ENCODE measurements at places on chromosomes 6 and 20. TPM values are rescaled to one million over a fixed set of nuclear protein-coding genes. Genes with fewer than 3 reads are reported as not detected.

The KDM1B gene
- polyA plus RNA-seq, result 22.4 TPM

The UBE2C gene
- polyA plus RNA-seq, result 104 TPM

DNA sequence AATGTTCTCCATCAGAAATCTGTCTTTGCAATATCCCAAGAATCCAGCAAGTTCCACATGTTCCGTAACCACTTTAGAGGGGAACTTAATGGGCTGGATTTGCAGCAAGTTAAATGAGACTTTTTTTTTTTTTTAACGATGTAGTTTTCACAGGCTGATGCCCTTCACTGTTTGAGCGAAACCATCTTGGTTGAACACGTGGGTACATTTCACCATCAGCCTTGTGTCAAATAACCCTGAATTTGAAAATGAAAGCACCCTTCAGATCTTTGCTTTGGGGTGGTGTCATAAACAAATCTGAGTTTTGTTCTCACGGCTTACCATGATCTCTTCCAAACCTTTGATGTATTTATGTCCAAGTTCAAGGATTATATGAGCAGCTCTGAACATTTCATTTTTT, 73.7 kb upstream of the EXOC2 start:
- DNase-seq, result peak; percentile 27

DNA sequence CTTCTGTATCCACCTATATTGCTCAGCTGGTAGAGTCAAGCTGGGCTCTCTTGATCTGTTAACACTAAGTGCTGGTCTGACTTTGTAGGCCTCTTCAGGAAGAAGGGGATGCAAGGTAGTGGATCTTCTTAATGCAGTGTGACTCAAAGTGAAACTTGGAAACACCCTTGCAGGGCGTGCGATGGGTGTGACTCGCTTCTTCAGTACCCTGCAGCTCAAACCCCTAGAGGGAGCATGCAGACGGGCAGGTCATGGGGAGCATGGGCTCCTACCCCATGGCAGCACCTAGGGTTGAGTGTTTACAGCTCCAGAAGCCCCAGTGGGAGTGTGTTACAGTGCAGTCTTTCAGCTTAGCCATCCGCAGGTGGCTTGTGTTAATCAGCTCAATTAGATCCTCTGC, 757 bp upstream of the SAMD3 start:
- DNase-seq, result no peak

GRCh38 chr20:59178983-59179595, 15.5 kb downstream of the ZNF831 start:
- no peak for DNase-seq

- DNase-seq, result no peak
Measured at GRCh38 chr6:130600880-130601341, 226.3 kb upstream of the SMLR1 start.

DNA sequence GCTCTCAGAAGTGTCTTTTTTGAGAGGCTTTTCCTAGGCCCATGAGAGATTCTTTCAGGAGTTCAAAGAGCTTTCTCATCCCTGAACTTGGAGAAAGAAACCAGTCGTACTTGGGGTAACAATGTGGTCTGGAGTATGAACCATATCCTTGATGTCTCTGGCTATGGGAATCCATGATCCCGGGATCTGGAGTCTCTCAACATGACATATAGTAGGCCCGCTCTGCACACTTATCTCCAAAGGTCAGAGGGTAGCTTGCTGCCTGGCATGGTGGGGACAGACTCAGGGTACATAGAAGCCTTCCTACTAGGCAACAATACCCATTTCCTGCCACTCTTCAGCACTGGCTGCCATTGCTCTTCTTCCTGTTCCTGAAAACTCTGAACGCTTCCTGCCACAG, 42.2 kb upstream of the NFATC2 start:
- no peak for DNase-seq

GRCh38 chr6:163466839-163467390, 52.4 kb downstream of the QKI start:
- no peak for DNase-seq

The JPH2 gene
- polyA plus RNA-seq, result 1.2 TPM

- peak; percentile 94 for DNase-seq
Measured at GRCh38 chr6:30672445-30673253, at the start of gene DHX16. TSS of gene DHX16 (minus strand) at chr6:30673006. CDS start at chr6:30672841, 165 bp downstream.

The DEFB132 gene
- polyA plus RNA-seq, result not detected

DNA sequence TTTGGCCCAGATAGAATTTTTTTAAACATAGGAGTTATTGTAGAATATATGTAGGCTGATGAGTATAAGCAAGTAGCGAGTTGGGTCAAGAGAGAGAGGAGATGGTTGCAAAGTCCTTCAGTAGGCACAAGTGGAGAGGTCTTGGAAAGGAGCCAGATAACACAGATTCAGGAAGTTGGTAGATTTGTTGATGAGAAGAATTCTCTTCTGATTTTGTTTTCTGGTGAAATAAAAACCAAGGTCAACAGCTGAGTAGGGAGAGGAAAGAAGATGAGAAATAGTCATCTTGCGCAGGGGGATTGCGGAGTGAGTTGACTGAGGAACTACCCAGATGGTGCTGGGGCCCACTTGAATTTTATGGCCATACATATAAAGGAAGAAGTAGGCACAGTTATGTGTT, 17.4 kb upstream of the CD83 start:
- DNase-seq, result no peak

DNA sequence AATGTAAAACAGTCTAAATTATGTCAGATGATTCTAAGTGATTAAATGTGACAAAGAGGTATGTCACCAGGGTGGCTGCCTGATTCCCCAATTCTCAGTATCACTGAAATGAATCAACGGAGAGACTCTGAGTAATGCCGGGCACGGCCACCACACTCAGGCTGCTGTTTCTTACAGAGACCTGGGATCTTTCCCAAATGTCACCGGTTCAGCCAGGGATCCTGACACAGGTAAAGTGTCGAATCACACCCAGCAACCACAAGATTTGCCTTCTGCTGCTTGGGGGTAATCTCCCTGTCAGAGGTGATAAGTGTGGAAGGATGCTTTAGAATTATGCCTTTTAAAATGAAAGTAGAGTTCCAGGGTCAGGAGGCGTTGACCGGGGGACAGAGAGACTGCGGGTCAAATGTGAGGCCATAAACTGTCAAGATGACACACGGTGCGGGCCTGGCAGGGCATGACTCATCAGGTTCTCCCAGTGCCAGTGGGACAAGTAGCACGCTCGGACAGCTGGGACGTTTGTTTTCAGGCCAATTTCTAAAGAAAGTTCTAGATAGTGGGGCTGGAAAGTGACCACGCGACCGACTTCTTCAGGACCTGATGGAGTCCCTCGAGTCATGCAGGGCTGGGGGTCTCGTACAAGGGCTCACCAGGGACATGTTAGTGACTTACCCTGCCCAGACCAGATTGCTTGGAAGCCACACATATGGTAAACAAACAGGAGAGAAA, 48.9 kb downstream of the PRDM1 start:
- DNase-seq, result no peak

The REM1 gene
- polyA plus RNA-seq, result 7.8 TPM

DNA sequence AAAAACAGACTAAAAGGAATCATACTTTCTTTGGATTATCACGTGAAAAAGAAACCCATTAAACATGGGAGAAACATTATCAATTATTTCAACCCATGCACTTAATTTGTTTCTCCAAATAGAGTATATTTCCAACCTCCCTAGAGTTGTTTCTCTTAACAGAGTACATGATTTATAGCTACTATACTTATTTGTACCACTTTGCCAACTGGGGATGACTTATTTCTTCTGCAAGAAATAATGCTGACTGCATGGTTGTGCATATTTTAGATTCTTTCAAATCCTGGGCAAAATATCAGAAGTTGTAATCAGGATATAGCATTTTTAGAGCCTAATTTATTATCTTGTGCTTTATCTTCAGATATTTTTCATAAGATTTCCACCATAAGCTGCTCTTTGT, 629.1 kb upstream of the EYS start:
- no peak for DNase-seq

- DNase-seq, result no peak
Measured at GRCh38 chr6:39007575-39007974, 41.0 kb upstream of the GLP1R start.

The FOXA2 gene
- polyA plus RNA-seq, result 26.5 TPM

The NCOA3 gene
- 41.9 TPM for polyA plus RNA-seq

DNA sequence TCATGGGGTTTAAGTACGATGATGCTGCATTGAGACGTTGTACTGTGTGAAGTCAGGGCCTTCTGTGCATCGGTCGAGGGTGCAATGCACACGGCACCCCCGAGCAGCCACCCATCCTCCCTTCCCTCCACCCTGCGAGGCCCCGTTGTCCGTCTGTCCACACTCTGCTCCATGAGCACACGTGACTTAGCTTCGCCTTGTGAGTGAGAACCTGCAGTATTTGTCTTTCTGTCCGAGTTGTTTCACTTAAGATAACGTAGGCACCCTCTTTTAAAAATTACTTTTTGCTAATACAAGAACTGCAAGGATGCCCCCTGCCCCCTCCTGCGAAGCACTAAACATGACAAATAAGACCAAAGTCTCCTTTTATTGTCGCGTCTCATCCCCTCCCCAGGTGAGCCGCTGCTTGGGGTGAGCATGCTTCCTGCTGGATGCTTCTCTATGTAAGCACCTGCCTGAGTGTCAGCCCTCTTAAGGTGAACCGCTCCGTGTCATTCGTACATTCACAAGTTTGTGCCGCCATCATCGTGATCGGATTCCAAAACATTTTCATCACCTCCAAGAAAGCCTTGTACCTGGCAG, 3.6 kb upstream of the RBBP8NL start:
- no peak for DNase-seq

DNA sequence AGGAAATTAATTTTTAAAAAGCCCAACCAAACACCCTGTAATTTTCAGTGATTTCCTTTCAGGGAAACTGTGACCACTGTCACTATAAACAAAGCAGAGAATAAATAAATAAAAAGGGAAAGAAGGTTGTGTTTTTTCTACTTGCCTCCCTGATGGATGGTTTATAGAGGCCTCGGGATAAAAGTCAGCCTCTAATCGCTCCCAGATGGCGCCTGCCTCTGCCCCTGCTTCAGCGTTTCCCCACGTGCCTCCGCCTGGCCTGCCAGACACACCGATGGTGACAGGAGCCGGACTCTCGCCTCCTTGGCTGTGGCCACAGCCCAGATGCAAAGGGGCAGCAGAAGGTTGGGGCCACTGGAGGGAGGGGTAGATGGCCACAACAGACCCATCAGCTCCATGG, 327.7 kb downstream of the CDC5L start:
- no peak for DNase-seq

- no peak for DNase-seq
Measured at GRCh38 chr20:5626603-5627002, 123.6 kb upstream of the SHLD1 start.

The ARFGEF3 gene
- 6.0 TPM for polyA plus RNA-seq

DNA sequence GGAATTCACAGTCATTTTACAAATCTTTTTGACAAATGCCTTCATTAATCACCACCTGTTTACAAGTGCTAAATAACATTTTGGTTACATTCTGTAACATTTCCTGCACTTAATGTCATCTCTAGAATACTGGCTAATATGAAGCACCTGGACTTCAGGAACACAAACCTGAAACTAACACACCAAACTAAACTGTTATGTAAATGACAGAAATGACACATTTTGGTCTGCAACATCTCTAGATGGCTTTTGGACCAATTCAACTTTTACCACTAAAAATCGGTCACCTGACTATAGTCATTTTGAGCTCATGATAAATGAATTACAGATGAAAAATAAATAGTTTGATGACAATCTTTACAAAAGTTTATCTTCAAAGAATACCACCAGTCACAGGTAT, 80.6 kb downstream of the ATG5 start:
- no peak for DNase-seq

- no peak for DNase-seq
Measured at GRCh38 chr6:4347877-4348276, 212.5 kb upstream of the ECI2 start.

GRCh38 chr20:12372557-12372956, 454.9 kb downstream of the BTBD3 start:
- DNase-seq, result no peak

The PTK6 gene
- 0.43 TPM for polyA plus RNA-seq

The CDH4 gene
- 3.6 TPM for polyA plus RNA-seq

DNA sequence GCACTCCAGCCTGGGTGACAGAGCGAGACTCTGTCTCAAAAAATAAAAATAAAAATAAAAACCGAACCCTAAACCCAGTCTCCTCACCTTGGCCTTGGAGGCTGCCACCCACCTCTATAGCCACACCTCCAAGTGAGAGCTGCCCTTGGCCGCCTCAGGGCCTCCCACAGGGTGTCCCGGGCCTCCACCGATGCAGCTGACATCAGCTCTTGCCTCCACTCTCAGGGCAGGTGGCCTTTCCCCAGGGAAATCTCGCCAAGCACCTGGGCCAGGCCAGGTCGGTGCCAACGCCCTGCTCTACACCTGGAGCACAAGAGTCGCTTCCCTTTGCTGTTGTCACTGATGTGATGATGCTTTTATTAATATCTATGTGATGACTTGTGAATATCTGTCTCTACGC, 8.9 kb upstream of the MYL9 start:
- DNase-seq, result no peak

- DNase-seq, result no peak
Measured at GRCh38 chr6:82679232-82679631, 315.6 kb downstream of the TPBG start.

DNA sequence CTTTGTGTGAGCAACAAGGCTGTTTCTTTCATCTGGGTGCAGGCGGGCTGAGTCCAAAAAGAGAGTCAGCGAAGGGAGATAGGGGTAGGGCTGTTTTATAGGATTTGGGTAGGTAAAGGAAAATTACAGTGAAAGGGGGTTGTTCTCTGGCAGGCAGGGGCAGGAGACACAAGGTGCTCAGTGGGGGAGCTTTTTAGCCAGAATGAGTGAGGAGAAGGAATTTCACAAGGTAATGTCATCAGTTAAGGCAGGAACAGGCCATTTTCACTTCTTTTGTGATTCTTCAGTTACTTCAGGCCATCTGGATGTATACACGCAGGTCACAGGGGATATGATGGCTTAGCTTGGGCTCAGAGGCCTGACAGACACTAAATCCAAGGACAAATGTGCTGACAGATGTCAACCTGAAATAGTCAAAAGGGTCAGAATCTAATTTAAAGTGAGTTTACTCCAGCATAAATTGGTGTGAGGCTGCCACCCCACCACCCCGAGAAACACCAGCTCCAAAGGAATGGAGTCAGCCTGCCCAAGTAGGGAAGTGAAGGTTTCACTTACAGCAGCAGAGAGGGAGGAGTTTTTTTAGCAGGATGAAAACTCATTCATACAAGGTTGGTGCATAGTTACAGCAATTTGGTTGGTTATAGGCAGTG, 560.0 kb upstream of the CDH4 start:
- no peak for DNase-seq

DNA sequence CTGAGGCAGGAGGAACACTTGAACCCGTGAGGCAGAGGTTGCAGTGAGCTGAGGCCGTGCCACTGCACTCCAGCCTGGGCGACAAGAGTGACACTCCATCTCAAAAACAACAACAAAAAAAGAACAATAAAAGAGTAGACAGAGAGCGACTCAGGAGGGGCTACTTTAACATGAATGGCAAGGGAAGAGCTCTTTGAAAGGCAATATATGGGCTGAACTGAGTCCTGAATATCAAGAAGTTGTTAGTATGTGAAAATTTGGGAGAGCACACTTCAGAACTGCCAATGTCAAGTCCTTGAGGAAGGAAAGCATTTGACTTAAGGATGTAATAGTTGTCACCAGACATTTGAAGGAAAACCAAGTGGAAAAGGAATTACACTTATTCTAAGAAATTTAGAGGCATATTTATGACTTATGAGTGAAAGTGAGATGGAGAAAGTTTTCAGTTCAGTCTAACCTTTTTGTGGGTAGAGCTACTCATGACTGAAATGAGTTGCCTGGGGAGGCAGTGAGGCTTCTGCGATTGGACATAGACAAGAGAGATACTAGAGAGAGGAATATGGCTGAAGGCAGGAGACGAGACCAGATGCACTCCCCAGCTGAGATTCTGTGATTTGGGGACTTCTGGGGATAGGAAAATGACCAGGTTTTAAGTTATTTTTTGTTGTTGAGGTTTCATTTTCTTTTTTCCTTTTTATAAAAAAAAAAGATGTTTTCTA, 48.6 kb upstream of the SLC16A10 start:
- no peak for DNase-seq

- DNase-seq, result no peak
Measured at GRCh38 chr6:51199105-51199552, 380.5 kb downstream of the TFAP2B start.

Measured in right lung (tissue), 10 donors.